Hypothalamus (tissue), 51 donors: ENCODE measurements at places on chromosomes 3 and 15.

GRCh38 chr3:25246913-25247312 is 181.2 kb upstream of the RARB start:
- DNase-seq = no peak

DNA sequence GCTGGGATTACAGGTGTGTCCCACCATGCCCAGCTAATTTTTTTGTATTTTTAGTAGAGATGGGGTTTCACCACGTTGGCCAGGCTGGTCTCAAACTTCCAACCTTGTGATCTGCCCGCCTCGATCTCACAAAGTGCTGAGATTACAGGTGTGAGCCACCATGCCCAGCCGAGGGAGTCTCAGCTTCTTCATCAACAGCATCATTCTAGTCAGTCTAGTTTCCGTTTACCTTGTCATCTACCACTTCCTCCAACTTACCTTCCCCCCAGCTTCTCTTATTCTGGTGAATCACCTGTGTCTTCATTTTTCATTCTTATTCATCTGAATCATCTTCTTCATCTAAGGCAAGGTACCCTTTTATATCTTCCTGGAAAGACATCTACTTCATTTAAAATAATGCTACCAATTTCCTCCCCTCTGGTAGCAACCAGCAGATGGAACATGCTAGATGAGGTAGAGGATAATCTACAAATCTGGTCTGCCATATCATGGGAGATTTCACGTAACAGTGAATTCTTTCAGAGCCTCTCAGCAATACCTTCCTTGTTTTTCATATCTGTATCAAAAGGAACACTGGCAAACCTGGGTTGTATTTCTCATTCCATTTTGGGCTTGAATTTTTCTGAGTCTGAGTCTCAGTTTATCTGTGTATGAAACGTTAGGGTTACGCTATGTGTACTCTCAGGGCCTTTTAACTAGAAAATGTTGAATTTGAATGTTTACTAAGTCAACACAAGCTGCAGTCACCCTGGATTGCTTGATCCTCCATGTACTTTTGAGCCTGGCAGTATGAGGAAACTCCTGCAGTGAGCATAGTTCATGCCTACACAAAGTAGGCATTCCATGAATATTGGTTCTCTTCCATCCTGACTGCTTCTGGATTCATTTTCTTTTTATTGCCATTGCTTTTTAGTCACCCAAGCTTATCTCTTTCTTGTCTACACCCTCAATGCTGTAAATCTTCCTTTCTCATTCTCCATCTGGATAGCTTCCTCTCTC is 16.8 kb downstream of the LPP start:
- DNase-seq = no peak

DNA sequence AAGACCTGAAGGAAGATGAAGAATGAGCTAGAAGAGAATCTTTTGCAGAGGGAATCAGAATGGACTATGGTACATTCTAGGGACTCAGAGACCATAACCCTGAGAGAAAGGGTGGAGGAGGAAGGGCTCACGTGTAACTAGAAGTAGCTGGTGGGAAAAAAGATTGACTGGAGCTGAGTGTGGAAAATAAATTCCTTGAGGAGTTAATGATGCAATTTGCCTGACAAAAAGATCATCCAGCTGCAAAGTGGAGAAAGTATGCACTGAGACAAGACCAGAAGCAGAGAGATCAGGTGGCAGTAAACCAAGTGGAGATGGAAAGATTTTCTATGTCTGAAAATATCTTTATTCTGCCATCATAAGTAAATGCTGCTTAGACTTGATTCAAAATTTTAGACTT is 52.9 kb upstream of the TBL1XR1 start:
- no peak for DNase-seq

- no peak for DNase-seq
Measured at GRCh38 chr3:29914861-29915524, 634.1 kb downstream of the RBMS3 start.

- no peak for DNase-seq
Measured at GRCh38 chr3:115885621-115886020, 262.3 kb downstream of the GAP43 start.

DNA sequence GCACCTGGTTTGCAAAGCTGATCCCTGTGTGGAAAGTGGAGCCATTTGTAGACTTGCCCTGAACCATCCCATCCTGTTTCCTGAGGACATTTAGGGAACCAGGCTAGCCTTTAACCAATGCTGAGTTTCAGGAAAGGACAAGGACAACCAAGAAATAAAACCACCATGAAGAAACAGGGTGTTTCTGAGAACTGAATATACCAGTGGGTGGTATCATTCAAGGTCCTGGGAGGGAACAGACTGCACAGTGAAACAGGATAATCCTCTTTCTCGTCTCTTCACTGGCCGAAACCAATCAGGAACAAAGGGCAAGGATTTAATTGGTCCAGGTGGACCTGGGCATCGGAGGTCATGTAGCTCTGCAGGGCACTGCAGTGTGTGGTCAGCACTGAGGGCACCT is 21.8 kb downstream of the ZNF860 start:
- no peak for DNase-seq

GRCh38 chr3:191047930-191048329 is 151.1 kb upstream of the OSTN start:
- no peak for DNase-seq

DNA sequence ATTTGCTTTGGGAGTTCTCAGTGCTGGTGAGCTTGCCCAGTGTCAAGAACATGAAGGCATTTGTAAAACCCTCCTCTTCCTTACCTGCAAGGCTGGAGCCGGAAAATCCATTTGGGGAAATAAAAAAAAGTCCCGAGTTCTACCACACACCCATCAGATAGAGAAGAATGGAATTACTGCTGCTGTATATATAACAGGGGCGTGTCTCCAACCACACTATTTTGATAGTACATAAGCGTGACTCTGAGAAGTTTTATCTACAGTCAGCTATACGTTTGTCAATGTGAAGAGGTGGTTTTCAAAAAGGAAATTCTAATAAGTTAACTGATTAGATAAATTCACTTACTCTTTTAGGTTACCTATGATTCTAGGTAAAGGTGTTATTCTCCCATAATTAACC is 1.3 kb upstream of the CPA3 start:
- no peak for DNase-seq

- DNase-seq = no peak
Measured at GRCh38 chr3:130627143-130627855, 110.3 kb downstream of the COL6A6 start.
